Sigmoid colon (tissue), 7 donors: ENCODE measurements at places on chromosomes 2 and 18. TPM values are rescaled to one million over a fixed set of nuclear protein-coding genes. Genes with fewer than 3 reads are reported as not detected.

DNA sequence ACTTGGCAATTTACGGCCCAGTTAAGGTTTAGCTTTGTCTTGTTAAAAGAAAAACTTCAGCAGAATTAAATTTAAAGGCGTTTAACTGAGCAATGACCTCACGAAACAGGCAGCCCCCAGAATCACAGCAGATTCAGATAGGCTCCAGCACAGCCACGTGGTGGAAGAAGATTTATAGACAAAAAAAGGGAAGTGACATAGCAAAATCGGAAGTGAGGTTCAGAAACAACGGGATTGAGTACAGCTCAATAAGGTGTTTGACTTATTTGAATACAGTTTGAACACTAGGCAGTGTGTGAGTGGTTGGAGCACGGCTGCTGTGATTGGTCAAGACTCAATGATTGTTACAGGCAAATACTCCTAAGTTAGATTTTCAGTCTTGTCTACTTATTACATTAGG is 79.8 kb downstream of the MOGAT1 start:
- no peak for DNase-seq
- H3K4me1 ChIP-seq: no peaks in the 10 kb centered on the region
- no peak overlapping the region for H3K4me3 ChIP-seq
- no peaks in the 10 kb centered on the region for H3K36me3 ChIP-seq
- H3K27me3 ChIP-seq: no peaks in the 10 kb centered on the region

DNA sequence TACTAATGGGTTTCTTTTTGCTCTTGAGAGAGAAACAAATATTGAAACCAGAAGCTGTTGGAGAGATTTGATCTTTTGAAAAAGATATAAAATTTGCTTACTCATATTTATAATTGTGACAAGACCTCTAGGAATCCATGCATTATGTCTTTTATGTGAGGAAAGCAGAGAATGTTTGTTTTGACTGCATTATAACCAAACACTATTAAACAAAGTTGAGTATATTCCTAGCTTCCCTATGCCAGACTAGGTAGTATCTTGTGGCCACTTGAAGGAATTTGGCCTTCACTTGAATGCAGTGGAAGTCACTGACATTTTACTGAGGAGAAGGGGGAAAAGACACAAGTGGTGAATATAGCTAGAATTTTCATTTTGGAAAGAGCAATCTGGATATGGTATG is 521.8 kb upstream of the ZEB2 start:
- no peak for DNase-seq
- no peaks in the 10 kb centered on the region for H3K36me3 ChIP-seq
- no peak overlapping the region for H3K4me3 ChIP-seq
- no peak overlapping the region for H3K27ac ChIP-seq

DNA sequence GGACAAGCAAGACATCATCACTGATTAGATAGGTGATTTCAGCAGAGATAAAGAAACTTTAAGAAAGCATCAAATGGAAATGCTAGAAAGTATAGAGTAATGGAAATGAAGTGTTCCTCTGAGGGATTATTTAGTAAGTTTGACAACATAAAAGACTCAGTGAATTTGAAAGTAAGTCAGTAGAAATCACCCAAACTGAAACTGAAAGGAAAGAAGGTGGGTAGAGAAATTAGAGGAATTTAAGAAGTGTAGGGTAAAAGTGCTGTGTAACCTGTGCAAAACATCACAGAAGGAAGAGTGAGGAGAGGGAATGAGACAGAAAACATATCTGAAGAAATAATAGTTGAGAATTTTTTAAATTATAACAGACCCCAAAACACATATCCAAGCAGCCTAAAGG is 343.1 kb downstream of the CBLN2 start:
- H3K27ac ChIP-seq: no peak overlapping the region
- H3K4me1 ChIP-seq: no peaks in the 10 kb centered on the region
- H3K4me3 ChIP-seq: no peak overlapping the region

- no peaks in the 10 kb centered on the region for H3K36me3 ChIP-seq
- H3K4me3 ChIP-seq: no peak overlapping the region
- no peak overlapping the region for H3K27ac ChIP-seq
- H3K4me1 ChIP-seq: no peaks in the 10 kb centered on the region
These were observed 68.2 kb upstream of the NOSTRIN start for GRCh38 chr2:168734199-168734760.

DNA sequence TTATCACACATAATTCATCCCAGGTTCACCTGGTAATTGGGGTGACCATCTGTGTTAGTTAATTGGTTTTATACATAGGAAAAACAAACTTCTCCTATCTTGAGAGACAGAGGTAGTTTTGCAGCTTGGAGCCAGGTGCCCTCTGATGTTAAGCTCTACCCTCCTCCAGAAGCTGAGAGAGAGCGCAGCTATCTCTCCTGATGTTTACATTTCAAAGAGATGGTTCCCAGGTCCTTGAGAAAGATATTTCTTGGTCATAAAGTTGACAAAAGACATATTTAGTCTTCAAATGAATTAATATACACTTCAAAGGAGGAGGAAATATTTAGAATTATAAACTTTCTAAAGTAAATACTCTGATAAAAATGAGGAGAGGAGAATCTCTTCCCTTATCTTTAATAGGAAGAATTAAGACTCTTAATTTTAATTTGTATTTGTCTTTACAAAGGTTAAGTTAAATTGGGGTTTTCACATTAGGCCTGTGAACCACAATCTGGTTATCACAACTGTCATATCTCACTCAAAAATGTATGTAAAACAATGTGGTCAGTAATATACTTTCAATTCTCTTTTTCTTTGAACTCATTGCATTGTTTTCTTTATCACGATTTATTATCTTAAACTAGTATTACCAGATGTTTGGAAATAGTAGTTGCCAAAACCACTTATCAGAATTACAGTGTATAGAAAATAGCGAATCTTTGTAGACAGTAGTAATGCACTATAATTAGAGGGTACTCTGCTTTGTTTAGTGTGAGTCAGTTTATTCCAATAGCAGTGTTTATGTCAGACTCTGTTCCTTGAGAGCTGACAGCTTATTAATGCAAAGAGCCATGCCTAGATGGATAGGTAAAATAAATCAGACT is 26.8 kb downstream of the SERPINB4 start:
- H3K36me3 ChIP-seq: no peaks in the 10 kb centered on the region
- no peaks in the 10 kb centered on the region for H3K27me3 ChIP-seq
- DNase-seq: no peak
- H3K27ac ChIP-seq: no peak overlapping the region
- no peak overlapping the region for H3K4me3 ChIP-seq

DNA sequence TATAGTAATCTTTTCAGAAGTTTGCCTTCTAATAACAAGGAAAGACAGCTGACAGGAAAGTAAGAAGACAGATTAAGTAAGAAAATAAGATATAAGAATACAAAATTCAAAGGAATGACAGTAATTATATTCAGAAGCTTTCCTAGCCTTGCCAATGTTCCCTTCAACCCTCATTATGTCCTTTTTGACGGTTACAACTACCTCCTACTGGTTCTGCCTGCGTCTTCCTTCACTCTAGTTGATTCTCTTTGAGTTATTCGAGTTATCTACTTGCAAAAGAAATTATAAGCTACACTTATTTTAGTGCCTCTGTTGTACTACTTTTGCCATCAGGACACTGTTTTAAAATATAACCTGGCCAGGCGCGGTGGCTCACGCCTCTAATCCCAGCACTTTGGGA is 218.9 kb upstream of the GYPC start:
- H3K4me1 ChIP-seq: no peaks in the 10 kb centered on the region
- DNase-seq: no peak
- H3K27me3 ChIP-seq: no peaks in the 10 kb centered on the region
- no peak overlapping the region for H3K4me3 ChIP-seq

LAMA3 gene
- total RNA-seq: 14.1 TPM

CD8B2 gene
- not detected for total RNA-seq

SEC11C gene
- total RNA-seq: 23.5 TPM

HOXD13 gene
- total RNA-seq: 48.9 TPM
